ENCODE measurements at places on chromosomes 2 and 18. TPM values are rescaled to one million over a fixed set of nuclear protein-coding genes. Genes with fewer than 3 reads are reported as not detected.

GRCh38 chr2:39094717-39095363 is 26.0 kb downstream of the SOS1 start:
- DNase-seq, result no peak

DNA sequence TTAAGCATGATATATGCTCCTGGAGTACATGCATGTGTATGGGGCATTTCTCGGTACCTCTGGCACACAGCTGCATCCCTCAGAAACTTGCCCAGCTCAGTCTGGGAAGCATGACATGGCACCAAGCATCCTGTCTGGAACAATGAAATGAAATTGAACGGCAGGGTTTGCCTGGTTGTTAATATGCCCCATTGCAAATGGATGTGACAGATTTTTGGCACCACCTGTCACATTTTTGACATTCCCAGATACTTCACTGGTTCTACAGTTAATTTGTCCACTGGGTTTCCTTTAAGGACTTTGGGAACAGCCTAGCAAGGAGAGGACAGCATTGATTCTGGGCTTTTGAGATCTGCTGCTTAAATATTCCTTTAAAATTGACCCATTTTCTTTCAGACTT is 305.8 kb downstream of the TSN start:
- DNase-seq, result no peak

Gene MOGAT1
- total RNA-seq, result not detected

Gene TUBA3D
- not detected for total RNA-seq

Gene RIT2
- not detected for total RNA-seq
